Neural progenitor cell (in vitro differentiated cells): ENCODE measurements at places on chromosomes 3 and 15. TPM values are rescaled to one million over a fixed set of nuclear protein-coding genes. Genes with fewer than 3 reads are reported as not detected.

DNA sequence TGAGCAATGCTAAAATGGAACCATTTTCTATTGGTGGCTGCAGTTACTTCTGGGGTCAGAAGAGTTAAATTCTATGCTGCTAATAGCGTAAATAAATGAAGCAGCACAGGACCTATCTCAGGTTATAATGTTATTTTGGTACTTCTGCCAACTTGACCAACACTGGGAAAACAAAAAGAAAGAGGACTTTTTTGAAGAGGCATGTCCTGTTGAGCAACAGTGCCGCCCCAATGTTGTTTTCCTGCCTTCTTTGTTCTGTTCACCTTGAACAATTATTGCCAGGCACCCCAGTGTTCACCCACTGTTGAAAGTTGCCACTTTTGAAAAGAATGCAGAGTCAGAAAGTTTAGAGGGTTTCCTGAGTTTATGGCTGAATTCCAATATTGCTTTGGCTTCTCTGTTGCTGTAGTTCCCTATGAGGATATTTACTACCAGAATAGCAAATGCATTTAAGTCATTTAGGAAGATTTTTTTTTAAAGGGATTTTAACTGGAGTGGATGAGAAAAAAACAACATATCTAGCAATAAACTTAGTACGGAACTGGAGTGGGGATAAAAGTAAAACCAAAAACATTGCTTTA lies 679.0 kb upstream of the DPPA4 start:
- DNase-seq, result no peak

GRCh38 chr15:91140601-91141000 lies 40.5 kb downstream of the SV2B start:
- DNase-seq, result no peak

GRCh38 chr3:36866368-36866767 lies 78.5 kb downstream of the TRANK1 start:
- DNase-seq, result no peak

GRCh38 chr15:57619746-57620145 lies 28.0 kb downstream of the MYZAP start:
- no peak for DNase-seq

DNA sequence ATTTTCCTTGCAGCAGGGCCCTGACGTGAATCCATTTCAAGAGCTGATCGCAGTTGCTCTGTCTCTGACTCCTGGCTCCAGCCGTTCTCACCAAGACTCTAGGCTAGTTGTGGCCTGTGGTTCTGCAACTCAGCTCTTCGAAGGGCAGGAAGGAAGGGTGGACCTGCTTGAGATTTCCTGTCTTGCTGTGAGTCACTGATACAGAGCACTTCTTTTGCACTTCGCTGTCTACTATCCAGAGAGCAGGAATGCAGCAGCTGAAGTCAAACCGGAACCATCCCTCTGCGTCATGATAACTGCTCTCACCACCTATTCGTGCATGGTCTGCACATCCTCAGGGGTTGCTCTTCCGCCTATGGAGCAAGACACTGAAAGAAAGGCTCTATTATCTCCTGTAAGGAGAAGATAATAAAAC lies 59.7 kb downstream of the RAP2B start:
- DNase-seq, result no peak

DNA sequence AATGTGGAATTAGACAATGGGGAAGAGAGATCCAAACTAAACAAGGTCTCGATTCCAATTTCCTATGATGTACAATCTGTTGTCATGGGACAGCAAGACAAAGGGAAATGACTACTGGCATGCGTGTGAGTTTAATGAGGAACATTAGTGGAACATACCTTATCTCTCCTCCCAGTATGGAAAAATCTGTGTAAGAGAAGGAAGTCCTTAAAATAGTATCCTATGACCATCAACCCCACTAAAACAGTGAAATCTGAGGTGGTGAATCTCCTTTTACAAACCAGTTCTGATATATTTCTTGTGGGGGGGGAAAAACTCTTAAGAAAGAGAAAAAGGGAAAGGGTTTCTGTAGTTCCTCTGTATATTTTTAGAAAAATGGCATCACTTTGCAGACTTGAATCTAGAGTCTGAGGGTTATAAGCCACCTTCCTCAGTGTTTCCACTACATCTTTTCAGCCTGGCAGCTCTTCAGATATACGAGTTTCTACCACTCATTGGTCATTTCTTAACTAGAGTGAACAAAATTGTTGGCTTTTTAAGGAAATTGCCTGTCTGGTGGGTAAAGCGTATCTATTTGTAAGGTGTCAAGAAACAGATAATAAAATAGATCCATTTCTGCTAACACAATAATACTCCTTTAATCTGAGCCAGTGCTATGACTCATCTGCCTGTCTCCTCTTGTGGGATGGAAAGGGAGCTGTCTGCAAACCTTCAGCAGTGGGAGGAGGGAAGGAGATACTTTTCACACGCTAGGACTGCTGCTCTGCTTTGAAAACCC lies 3.0 kb upstream of the TNFAIP8L3 start:
- DNase-seq, result no peak

DNA sequence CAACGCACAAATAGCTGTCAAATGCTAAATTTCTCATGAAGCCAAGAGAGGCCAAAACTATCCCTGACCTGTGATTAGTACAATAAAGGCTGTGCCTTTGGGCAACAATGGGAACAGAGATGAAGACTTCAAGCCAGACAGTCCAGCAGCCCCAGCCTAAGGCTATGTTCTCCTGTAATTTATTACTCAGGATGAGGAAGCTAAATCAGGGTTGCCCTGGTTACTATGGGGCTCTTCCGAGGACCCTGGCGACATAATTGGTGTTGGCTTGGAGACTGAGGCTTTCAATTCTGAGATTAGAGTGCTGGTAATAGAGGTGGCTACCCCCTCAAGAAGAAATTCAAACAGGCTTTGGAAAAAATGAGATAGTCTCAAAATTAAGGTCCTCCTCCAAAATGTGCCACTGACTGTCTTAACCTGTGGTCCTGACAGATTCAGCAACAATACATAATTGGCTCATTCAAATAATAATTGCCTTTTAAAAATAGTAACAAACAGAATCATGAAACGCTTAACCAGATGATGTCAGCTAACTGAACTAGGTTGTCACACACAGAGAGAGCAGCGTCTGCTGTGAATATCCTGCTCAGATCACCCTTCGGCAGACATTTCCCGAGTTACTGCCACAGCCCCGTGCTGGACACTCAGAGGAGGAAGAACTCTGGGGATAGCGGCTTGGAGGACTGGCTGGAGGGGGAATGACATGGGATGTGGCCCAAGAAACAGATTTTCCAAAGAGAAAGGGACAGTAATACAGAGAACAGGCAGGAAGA lies 43.0 kb downstream of the NSMCE3 start:
- no peak for DNase-seq

GRCh38 chr15:91515188-91515754 lies 338.2 kb upstream of the SLCO3A1 start:
- DNase-seq, result no peak

- DNase-seq, result no peak
Measured at GRCh38 chr15:35381328-35381727, 164.6 kb downstream of the DPH6 start.

DNA sequence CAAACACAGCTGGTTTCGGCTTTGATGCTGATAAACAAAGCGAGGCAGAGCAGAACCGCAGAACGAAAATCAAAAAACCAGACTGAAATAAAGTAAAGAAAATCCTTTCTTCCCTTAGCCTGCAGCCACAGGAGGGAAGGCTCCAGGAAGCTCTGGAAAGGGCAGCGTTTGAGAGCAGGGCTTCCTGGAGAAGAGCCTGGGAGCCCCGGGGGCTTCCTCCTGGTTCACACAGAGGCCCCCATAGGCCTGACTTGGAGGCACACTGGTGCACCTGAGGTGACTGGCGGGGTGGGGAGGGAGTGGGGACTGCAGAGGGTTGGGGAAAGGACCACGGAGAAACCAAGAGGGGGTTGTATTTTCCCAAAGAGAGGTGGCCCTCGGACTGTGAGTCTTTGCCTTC lies 98.8 kb upstream of the WNT5A start:
- DNase-seq, result no peak

GRCh38 chr3:172562871-172563865 lies 39.9 kb upstream of the TNFSF10 start:
- no peak for DNase-seq

DNA sequence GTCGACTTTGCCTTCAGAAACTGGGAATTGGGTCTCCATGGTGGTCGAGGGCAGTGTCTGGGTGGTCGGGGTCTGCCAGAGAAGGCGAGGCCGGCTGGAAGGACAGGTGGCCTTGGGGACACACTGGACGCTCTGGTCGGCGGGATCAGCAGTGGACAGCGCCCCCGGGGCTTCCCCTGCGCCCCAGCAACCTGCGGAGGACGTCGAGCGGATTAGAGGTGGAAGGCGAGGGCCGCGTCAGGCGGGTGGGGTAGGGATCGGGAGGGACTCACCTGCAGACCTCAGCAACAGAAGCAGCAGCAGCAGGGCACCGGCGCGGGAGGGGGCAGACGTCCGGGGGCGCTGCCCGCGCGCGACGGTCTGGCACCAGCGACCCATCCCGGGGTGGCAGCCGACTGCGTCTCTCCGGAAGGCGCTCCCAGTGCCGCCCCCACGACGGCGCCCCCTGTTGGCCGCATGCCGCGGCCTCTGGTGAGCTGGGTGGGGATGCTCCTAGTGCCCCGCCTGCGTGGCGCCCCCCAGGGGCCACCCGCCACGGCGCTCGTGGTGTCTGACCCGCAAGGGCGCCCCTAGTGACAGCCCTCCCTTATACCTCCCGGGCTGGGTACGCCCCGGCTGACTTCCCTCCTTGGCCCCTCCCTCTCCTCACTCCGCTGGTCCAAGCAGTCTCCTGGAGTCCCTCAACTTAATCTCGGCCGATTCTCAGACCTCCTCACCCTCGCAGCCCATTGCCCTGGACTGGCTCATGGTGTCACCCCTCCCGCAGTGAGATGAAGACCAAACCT lies at the start of gene PRSS50:
TSS of gene PRSS50 (minus strand) at position 423 of the 785 bp plus-strand sequence. CDS start at position 378, 45 bp downstream.
- DNase-seq, result peak; percentile 16

GRCh38 chr3:71172951-71173350 lies 410.6 kb downstream of the FOXP1 start:
- no peak for DNase-seq

GRCh38 chr3:22886439-22887068 lies 316.6 kb upstream of the UBE2E2 start:
- DNase-seq, result no peak

DNA sequence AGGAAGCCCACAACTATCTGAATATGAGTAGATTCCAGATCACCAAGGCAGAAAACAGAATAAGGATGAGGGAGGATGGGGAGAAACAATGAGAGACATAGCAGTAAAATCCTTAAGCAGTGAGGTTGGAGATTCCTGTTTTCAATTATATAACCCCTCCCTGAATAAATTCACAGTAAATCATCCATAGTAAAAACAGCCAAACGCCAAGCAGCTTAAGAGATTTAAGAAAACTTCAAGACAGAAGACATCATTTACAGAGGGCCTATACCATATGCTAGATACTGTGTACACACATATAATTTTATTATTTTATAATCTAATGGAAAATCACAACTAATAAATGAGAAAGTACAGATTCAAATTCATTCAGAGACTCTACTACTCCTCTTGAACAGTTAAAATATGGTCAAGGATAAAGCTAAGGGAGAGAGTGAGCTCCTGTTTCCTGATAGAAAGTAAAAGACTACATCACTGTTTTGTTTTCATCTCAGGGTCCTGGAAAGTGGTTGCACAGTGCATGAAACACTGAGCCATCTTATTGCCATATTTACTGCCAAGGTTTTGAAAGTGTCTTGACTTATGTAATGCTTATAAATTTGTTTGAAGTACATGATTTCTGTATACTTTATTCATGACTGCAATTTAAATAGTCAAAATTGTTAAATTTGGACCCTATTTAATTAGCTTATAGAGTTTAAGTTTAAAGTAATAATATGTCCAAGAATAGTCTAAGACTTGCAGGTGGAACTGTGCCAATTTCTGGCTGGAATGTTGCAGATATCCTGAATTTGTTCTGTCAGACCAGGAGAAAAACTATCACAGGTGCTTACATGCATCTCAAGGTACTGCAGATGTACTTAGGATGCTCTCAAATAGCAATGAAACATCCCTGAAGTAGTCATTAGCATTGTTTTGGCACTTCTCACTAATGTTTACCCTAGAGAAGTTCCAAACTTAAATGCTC lies 141.4 kb downstream of the TBL1XR1 start:
- no peak for DNase-seq

DNA sequence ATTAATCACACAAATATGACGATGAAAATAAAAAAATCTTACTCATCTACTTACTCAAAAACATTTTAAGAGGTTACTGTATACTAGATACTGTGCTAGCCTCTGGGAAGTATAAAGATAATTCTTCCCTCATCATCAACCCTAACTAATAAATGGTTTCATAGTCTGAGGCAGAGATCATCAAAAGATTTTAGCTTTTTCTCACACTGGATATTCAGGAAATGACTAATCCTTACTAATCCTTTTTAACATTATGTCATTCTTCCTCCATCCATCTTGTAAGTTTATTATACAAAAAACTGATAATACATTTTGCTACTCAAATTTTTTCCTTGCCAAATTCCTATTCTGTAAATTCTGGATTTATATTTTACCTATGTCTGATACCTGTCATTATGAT lies 29.7 kb downstream of the ACAD11 start:
- DNase-seq, result no peak

- peak; percentile 19 for DNase-seq
Measured at GRCh38 chr3:80785475-80785874, 976.0 kb downstream of the GBE1 start.

DNA sequence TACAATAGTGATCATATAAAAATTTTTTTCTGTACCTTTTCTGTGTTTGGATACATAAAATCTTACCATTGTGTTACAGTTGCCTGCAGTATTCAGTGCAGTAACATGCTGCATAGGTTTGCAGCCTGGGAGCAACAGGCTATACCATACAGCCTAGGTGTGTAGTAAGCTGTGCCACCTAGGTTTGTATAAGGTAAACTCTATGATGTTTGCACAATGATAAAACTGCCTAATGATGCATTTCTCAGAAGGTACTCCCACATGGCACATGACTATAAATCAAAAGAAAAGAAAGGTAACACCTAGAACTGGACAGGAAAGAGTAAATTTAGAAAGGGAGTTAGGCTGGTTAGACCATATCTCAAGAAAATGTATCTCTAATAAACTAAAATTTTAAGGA lies 293.5 kb downstream of the ULK4 start:
- no peak for DNase-seq

ZBBX gene
- 7.4 and 17.5 TPM in 2 replicates for total RNA-seq

TRAT1 gene
- not detected in 2 replicates for total RNA-seq

LSAMP gene
- 13.3 and 18.0 TPM in 2 replicates for total RNA-seq

POLQ gene
- 15.6 and 33.2 TPM in 2 replicates for total RNA-seq

MEGF11 gene
- 0.06 and 1.5 TPM in 2 replicates for total RNA-seq

RAB27A gene
- 2.3 and 3.6 TPM in 2 replicates for total RNA-seq

DUOX2 gene
- not detected in 2 replicates for total RNA-seq

CCR9 gene
- not detected in 2 replicates for total RNA-seq

ELL3 gene
- total RNA-seq, result 3.1 and 5.1 TPM in 2 replicates
